ENCODE measurements at places on chromosomes 16 and 17. TPM values are rescaled to one million over a fixed set of nuclear protein-coding genes. Genes with fewer than 3 reads are reported as not detected.

The SPIRE2 gene
- total RNA-seq = 3.0 TPM

The SEZ6 gene
- total RNA-seq = not detected

The TUBG2 gene
- 18.1 TPM for total RNA-seq

The MYOCD gene
- total RNA-seq = not detected

The CD300E gene
- total RNA-seq = not detected

The KLHL10 gene
- total RNA-seq = not detected

The ZNF469 gene
- total RNA-seq = 0.61 TPM

The WIPI1 gene
- 11.9 TPM for total RNA-seq

The C17orf78 gene
- total RNA-seq = not detected

The NOL11 gene
- total RNA-seq = 57.1 TPM

The OR3A3 gene
- not detected for total RNA-seq

The TSPOAP1 gene
- total RNA-seq = 19.1 TPM

- DNase-seq = no peak
Measured at GRCh38 chr16:31513126-31513525, 4.9 kb upstream of the RUSF1 start.

DNA sequence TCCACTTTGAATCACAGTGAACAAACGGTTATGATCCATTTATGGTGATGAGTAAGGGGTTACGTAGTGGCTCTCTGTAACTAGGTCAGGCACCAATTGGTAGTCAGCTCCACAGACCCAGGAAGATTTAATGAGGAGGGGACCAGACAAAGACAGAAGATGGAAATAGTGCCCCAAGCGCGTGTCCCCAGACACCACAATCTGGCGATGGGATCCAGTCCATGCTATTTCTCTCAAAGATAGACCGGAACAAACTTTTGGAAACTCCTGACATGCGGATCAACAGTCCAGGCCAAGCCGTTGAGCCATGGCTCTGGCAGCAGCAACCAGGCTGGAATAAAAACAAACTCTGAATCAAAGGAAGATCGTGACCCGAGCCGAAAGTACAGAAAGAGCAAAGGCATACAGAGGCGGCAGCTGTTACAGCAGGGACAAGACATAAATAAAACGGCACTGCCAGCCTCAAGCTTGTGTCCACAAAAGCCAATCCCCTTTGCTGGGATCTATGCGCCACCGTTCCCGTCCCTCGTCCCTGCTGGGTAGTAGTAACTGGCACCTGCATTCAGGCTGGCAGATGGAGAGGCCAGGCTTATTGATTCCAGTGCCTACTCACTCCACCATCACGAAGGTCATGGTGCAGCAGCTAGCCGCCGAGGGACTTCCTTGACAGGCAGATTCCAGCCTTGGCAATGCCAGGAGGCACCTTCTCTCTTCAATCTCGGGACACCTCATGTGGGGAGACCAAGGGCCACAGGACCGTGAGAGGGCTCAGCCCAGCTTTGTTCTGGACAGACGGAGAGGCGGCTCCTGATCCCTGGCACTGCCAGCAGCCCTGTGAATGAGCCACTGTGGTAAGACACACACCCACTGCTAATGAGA lies 50.2 kb downstream of the CDH11 start:
- DNase-seq = no peak

DNA sequence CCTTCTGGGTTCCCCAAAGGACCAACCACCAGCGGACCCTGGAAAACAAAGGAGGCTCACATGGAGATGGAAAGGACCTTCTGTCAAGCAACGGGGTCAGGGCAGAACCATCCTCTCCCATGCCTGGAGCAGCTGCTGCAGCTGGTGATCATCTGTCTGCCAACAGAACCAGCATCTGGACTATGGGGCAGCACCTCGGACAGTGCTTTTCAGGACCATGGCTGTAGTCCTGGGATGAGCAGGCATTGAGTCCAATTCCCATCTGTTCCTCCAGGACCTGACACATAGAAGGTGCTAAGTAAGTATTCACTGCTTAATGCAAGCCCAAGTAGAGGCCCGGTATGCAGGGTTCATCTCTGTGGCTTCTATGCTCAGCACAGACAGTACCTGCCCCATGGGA lies 304.7 kb downstream of the XYLT1 start:
- DNase-seq = no peak

DNA sequence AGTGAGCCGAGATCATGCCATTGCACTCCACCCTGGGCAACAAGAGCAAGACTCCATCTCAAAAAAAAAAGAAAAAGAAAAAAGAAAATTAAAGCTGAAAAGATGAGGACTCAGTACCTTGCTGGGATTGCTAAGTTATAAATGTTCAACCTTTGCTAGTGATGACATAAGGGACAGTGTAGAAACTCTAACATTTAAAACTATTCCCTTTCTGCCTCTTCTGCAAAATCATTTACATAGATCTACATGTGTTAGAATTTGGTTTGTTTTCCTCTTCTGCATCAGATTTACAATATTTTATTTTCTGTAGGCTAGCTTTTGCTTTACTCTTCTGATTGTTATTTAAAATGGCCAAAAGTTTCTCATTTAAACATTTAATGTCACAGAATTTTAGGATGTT lies 49.5 kb upstream of the HAS3 start:
- DNase-seq = no peak

- no peak for DNase-seq
Measured at GRCh38 chr17:43351691-43352090, 47.1 kb upstream of the ARL4D start.

GRCh38 chr17:68674029-68674925 lies 73.1 kb upstream of the FAM20A start:
- no peak for DNase-seq

DNA sequence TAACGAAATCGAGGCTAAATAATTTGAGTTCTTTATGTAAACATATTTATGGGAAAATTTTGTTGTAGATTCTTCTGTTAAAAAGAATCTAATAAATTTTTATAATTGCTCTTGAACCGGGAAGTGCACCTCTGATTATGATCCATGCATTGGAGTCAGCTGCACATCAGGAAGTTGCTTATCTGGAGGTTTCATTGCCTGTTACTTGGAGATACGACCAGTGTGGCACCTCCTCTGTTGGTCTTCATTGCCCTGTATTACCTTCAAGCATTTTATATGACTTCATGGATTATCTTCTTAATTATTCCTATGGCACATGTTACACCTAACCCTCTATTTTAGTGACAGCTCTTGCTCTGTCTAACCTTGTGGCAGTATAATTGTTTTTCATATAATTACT lies 312.6 kb upstream of the TBX2 start:
- no peak for DNase-seq

DNA sequence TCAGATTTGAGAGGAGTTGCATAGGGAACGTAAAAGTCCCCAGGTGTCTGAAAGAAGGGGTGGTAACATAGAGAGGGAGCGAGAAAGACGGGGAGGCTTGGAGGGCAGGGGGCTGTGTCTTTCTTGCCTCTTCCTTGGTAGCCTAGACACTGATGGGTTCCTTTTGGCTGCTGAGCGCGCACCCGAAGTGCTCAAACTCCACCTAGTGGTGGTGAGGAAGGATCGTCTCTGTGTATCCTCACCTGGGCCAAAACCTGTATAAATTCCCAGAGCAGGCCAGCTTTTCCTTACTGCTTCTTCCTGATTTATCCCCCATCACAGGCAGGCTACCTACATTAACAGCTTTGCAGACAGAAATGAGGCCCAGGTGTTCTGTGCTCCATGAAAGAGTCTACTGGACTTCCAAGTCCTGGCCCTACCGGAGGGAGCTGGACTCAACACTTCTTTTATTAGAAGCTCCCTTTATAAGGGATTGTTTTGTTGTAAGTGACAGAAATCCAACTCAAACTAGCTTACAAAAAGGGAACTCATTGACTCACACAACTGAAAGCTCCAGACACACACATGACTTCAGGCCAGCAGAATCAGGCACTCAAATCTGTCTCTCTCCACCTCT lies 5.5 kb upstream of the SLC25A35 start:
- DNase-seq = peak; percentile 72

GRCh38 chr17:10875430-10875851 lies 37.6 kb upstream of the PIRT start:
- no peak for DNase-seq

GRCh38 chr16:125011-125410 lies 13.5 kb downstream of the NPRL3 start:
- DNase-seq = no peak

DNA sequence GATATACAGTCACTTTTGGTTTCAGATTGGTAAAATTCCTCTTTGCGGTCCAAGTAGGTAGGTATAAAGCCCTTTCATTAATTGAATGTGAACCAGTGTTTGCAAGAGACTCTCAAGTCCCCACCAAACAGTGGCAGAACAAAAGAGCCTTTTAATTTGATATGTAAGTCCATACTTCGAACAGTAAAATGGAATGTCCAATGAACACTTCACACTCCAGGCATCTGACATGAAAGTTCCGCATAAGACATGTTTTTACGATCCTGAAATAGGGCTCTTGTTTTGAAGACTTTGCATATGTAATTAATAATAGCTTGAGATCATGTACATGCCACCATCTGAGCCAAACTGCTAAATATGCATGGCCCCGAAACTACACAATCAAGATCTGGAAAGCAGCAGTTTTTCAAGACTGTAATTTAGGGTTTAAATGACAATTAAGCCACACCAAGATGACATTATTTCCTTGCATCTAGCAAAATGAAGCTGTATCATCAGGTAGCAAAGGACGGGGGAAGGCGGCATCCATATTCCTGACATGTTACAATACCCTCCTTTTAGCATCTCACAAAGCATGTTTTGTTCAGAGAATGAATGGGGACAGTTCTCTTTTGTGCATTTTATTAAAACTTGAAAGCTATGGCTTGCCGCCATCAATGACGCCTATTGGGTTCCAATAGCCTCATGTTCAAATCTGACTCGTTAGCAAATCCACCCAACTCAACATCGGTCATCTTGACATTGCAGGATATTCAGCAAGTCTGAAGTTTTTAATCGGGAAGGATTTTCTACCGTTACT lies 39.4 kb downstream of the LITAF start:
- DNase-seq = no peak

DNA sequence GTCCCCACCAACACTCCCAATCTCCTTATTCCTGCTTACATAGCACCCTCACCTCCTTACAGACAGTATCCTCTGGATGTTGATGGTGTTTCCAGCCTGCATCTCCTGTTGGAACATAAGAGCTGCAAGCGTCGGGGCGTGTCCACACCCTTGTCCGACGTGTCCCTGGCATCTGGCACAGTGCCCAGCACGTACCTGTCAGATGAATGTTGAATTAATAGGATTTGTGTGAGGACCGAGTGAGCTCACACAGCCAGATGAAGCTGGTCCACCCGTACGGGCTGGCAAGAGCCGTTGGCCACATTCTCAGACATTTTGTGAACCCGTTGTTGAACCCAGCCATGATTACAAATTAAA lies 12.2 kb upstream of the CBX4 start:
- no peak for DNase-seq

GRCh38 chr16:30053376-30054015 lies 12.1 kb upstream of the ALDOA start:
- DNase-seq = no peak

GRCh38 chr16:27676839-27677238 lies 126.9 kb downstream of the KATNIP start:
- DNase-seq = no peak

DNA sequence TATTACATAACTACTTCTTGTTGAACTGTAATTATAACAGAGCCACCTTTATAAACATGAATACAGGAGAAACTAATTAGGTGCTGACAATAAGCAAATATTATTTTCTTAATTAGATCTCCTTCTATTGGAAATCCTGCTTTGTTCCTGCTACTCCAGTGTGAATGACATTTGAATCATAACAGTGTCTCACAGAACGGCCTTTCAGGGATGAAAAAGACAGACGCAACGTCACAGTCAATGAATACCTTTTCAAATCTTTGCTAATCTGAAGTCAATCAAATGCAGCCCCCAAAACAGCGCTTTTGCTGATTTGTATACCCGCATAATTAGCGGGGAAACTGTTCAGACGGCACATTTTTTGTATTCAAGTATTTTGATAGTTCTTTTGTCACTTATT lies 240.4 kb upstream of the CDH8 start:
- no peak for DNase-seq

DNA sequence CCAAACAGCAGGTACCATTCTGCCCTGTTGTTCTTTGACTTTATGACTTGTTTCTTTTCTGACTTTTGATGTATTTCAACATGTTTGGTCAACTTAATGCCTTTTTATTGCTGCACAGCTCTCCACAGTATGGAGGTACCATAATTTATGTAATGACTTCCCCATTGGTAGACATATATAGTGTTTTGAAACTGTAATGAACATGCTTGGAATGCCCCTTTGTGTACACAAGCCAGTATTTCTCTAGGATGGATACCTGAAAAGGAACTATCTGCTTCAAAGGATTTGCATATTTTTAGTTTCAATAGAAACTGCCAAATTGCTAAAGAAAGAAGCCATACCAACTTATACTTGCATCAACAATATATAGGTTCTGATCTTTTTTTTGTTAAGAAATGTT lies 66.1 kb downstream of the NOG start:
- DNase-seq = no peak

GRCh38 chr16:49742428-49743202 lies 113.3 kb downstream of the ZNF423 start:
- no peak for DNase-seq

GRCh38 chr17:69592692-69593350 lies 178.3 kb downstream of the MAP2K6 start:
- DNase-seq = no peak

DNA sequence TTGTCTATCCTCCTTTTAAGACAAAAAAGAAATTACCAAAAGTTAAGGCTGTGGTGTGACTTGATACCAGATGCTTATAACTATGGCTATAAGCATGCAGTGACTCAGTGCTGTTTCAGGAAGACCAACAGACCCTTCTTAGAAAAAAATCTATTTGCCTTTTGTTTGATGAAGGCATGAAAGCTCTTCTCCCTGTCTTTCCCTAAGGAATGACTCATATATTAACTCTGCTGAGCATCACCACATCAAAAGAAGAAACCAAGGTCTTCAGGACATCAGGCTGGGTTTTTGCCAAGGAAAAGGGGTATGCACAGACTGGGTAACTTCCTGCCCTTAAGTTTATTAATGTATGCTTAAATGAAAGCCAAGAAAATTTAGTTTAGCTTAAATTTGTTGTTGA lies 47.1 kb downstream of the VMP1 start:
- DNase-seq = no peak

DNA sequence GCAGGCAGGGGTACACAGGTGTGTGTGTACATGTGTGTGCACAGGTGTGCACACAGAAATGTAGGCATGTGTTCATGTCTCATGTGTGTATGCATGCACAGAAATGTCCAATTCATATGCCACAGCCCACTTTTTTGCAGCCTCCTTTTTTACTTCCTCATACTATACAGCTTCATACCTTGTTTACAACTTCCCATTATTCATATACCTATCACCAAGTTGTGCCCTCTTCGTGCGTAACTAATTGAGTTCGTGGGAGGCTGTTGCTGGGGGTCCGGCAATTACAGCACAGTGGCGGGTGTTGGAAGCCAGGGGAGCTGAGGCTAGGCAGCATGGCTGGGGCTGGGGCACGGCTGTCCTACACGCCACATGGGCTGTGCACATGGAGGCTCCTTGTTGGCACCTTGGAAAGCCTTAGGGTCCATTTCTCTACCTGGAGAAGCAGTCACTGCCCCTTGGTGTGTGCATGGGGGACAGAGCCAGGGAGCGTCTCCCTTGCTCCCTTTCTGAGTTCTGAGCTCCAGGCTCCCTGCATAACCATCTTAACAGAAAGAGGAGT lies 266.7 kb downstream of the ENGASE start:
- no peak for DNase-seq

Measured in CD4-positive, alpha-beta memory T cell (primary cell).